GM19239 (cell line): ENCODE measurements at places on chromosomes 4 and X.

DNA sequence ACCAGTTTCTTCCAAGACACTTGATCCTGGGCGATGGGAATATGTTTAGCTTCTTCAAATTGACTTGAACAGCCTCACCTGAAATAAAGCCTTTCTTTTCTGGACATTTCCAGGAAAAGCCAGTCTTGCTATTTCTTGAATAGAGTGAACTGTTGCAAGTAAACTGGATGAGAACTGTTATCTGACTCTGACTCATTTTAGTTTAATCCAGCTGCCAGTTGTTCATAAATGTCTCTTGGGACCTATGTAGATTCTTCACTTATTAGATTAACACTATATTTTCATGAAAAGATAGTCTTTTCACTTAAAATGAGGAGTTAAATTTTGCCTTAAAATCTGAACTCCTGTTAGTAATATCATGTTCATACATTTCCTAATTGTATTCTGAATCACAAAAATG is 615.4 kb upstream of the GALNT7 start:
- DNase-seq: no peak

DNA sequence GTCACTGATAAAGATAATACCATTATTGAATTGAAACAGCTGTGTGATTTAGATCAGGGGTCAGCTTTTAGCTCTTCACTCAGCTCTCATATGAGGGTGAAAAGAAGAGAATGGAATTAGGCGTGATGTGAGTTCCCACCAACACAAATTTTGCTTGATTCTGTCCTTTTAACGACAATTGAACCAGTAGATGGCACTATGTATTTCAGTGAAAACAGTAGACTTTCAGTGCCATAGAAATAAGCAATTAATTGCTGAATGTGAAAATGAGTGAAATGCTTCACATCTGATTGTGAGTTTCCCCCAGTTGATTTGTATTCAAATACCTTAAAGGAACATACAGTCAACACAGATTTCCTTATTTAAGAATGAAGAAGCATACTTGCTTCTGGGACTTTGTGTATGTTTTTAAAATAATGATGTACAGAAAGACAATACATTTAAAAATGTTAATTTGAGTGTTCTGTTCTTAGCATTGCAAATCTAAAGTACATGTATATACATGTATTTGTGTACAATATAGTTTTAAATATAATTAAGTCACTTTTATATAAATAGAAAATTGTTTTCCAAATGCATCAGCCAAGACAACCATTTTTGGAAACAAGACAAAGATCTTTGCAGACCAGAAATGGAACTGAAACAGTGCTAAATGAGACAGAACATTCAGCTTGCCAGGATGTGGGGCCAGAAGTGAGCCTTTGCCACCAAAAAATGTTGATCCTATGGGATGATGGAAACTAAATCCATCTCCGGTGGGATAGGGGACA is 178.8 kb downstream of the SNCA start:
- no peak for DNase-seq

DNA sequence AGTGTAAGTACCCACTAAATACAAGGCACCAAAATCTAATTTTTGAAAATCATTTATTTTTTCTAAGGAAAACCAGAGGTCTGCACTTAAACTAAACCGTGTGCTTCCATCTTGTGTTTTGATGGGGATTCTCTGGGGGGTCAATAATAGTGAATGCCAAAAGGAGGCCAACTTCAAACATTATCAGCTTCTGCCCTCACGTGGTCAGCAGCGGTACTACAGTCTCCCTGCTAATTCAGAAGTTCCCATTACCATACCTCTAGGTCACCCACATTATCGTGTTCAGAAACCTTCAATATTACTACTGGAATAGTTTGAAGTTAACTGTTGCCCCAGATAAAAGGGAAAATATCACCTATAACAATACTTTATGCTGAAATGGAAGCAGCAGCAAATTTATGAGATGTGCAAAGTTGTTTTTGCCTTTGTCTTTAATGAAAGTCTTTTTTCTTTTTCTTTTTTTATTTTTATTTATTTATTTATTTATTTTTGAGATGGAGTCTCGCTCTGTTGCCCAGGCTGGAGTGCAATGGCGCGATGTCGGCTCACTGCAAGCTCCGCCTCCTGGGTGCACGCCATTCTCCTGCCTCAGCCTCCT is 17.3 kb downstream of the CTPS2 start:
- no peak for DNase-seq

GRCh38 chr4:2287594-2287915 is 25.6 kb upstream of the MXD4 start:
- no peak for DNase-seq

DNA sequence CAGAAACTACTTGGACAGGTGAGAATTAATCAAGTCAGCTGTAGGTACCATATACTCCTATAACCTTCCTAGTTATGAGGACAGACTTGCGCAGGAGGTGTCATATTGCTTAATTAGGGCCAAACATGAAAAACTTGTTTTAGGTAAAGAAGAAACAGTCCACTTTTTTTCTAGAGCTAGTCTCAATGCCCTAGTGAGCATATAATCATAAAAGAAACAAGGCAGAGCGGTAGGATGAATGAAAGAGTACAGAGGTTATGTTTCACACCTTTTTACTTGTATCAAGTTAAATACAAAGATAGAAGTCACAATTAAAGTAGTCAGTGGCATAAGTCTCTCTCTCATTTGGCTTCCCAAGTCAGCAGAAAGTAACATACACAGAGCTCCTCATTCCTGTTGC is 88.9 kb downstream of the RPS6KA6 start:
- DNase-seq: no peak

DNA sequence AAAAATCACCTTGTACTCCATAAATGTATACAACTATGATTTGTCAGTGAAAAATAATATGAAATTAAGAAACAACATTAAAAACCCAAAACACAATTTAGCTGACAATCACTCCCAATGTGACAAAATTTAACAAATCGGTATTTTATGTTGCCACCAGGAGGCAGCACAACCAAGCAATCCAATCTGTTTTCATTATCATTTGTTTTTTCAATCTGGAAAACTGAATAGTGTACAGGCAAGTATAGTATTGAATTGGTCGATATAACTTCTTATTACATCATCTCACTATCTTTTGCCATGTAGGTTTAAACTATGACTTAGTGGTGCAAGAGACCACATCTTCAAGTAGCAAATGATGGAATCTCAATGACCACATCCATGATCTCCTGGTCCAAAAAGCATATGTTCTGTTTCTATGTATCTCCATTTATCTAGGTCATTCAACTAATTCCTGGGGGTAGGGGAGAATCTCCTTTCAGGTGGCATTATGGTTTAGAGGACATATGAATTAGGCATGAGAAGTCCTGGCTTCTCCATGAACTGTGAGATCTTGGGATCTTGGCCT is 112.9 kb upstream of the AGA start:
- no peak for DNase-seq

- DNase-seq: no peak
These were observed 650.8 kb upstream of the DIPK2B start for GRCh38 chrX:45851434-45851991.

DNA sequence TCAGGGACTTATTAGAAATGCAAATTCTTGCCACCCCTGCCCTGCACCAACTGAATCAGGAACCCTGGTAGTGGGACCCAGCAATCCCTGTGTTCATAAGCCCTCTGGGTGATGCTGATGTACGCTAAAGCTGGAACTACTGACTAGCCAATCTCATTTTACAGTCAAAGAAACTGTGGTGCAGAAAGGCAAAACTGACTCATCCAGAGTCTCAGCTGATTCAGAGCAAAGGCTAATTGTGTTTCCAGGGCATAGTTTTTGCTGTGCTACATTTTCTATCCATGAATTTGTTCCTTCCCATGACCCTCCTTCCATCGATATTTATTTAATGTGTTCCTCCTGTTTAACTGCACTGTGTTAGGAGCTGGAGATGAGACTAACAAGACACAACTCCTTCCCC is 207.5 kb downstream of the REPS2 start:
- no peak for DNase-seq

DNA sequence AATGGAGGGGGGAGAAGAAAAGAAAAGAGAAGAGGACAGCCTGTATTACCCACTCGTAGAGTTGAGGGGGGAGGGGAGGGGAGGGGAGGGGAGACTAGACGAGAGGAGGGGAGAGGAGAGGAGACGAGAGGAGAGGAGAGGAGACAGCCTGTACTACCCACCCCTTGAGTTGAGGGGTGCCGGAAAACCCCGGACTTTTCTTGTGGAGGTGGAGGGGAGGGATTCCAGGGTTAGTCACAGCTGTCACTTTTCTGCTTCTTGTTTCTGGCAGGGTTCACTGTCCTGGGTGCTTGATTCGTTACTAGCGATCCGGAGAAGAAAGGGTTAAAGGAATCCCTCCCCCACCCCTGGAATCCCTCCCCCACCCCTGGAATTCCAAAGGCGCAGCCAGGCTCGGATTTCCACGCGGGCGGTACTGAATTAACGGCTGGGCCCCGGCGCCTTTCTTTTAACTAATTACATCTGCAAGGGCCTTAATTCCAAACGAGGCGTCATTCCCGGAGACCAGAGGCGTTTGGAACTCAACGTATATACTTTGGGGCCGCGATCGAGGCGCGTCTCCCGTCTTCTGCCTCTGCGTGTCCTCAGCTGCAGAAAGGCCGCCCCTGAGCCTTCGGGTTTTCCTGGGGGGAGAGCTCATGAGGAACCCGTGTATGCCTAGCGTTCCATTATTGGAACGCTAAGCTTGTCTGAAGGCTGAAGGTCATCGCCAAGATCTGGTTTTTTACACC is 20.1 kb upstream of the CSF2RA start:
- DNase-seq: no peak

DNA sequence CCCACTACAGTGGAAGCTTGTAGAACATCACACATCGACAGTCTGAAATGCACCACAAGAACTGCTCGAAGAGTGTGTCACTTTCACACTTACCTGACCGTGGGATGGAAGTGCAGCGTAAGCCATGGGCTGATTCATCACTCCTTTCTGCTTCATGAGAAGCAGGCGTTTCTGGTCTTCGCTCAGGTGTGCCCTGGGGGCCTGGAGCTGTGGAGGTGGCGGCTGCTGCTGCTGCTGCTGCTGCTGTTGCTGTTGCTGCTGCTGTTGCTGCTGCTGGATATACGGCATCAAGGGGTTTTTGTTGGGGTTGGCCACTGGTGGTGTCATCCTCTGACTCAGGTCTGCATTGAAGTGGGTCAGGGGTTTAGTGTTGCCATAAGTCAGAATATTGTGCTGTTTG is 223.6 kb downstream of the MGST2 start:
- DNase-seq: no peak

GRCh38 chrX:130176354-130176776 is 4.6 kb downstream of the RAB33A start:
- DNase-seq: no peak

DNA sequence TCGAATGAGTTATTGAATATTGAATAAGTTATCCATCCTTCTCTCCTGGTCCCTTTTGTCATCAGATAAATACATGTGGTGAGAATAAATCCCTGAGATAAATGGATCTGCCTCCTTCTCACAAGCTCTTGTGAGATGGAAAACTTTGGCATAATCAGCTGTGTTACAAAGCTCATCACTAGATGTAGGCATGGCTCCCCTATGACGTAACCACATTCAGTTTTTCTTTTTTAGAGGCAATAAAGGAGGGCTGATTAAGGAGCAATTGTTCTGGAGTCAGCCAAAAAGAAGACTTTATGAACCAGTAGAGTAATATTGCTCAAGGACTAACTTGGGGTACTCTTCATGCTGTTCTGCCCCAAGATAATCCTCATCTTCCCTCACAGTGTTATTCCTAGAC is 90.5 kb upstream of the GATB start:
- DNase-seq: no peak

DNA sequence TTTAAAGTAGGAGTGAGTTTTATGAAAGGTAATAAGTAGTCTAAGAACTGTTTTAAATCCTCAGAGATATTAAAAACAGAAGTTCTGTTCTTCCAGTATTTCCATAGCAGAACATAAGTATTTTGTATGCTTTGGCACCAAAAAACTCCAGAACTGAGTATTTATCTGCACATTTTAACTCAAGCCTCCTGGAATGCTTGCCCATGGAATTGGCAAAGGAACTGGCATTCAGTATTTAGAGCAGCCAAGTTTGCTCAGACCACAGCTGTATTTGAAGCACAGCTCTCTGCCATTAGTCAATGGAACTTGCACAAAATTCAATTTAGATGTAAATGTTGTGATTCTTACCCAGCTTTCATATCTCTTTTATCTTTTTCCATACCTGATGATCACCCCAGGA is 42.2 kb downstream of the NDNF start:
- no peak for DNase-seq

DNA sequence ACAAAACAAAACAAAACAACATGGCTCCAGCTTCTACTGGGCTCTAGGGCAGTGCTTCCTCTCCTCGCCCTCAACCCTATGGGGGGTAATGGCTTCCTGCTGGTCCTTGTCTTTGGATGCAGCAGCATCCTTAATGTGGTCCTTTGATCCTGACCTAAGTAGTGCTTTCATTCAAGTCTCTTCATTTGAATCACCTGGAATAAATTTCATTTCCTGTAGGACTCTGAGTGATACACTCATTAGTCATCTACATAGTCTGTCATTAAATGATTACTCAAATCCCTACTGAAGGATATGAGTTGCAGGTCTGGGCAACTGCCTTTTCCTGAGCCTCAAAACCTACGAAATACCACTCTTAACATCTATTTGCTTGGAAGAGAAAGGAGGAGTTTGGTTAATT is 54.5 kb downstream of the RHOH start:
- no peak for DNase-seq

DNA sequence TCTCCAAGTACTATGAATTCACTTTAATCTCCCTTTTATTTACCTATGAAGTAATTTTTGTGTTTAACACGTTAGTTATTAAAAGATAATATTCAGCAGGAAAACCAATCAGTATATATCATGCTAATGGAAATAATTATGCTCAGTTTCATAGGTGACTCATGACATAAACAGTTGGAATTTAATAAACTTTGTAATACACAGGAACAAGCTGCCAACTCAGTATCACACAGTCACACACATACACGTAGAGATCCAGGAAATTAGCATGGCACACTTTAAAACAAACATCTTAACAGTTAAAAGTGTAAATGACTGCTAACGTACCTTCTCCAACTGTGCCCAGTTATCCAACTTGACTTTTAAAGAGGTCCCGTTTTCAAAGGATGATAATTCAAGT is 2.3 kb downstream of the SPATA4 start:
- DNase-seq: no peak

- no peak for DNase-seq
These were observed 33.1 kb downstream of the ENPEP start for GRCh38 chr4:110508827-110509710.

- DNase-seq: no peak
These were observed 261.0 kb upstream of the NDST3 start for GRCh38 chr4:117773064-117773936.

- DNase-seq: no peak
These were observed 13.0 kb downstream of the NSDHL start for GRCh38 chrX:152843852-152844251.
